ENCODE measurements at places on chromosomes 11 and 22.

DNA sequence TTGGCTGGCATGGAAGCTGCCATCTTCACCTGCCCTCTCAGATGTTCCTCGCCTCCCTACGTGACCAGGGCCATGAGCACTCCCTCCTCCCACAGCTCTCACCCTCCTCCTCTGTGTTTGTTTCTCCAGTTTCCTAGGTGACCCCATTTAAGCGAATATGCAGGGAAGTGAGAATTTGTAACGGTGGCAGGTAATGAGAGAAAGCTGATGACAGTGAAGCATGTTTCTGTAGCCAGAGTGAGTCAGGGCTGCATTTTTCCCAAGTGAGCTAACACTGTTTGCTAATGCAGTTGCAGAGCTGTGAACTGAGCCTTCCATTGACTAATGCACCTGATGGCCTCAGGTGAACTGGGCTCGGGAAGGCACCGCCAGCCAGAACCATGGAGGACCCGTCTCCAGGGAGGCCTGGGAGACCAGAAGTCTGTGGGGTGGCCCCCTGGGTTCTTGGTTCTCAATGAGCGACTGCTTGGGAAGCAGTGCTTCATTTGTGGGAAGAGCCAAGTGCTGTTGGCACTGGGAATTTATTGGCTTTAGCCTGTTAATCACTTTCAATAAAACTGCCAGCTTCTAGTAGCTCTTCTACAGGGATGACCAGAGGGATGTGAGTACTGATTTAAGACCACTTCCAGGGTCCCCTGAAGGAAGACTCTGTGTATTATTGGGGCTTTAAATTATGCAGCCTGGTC lies 64.5 kb downstream of the BARX2 start:
- no peak for DNase-seq

- no peak for DNase-seq
Measured at GRCh38 chr11:113563766-113564526, 88.7 kb upstream of the DRD2 start.

- no peak for DNase-seq
Measured at GRCh38 chr11:196786-197731, 4.2 kb downstream of the SCGB1C1 start.

DNA sequence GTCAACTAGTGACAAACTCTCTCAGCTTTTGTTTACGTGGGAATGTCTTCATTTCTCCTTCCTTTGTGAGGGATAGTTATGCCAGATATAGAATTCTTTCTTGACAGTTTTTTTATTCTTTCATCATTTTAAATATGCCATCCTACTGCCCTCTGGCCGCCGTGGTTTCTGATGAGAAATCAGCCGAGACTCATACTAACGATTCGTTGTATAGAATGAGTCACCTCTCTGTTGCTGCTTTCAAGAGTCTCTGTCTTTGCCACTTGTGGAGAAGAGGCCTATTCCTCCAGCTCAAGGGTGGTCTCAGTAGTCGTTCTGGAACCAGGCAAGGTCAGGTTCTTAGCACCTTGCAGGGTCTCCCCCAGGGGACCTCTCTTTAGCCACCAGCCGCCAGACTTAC lies 8.0 kb downstream of the MYO7A start:
- DNase-seq, result no peak

DNA sequence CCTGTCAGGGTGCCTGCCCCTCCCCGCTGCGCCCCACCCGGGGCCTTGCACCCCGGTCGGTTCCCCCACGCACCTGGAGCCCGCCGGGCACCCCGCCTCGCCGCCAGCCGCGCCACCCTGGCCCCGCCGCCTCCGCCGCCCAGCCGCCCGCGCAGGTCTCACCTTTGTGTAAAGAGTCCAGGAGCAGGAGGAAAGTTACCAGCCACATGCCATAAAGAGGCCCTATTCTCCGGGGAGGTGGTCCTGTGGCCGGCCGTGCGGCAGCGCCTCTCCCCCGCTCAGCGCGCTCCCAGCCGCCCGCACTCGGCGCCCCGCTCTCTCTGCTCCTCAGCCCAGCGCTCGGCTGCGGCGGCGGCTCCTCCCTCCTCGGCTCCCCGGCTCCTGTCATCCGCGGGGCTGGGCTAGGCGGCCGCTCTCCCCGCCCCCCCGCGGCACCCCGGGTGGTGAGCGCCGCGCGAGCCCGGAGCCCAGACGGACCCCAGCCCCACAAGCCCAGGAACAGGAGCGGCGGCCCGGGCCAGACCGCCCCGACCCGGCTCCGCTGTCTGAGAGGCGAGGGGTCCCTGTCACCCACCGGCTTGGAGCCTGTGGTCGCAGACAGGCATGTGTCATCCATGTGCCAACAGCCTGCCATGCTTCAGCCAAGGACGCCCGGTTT lies at the start of gene DSCAML1:
TSS of gene DSCAML1 (minus strand) at position 345 of the 658 bp plus-strand sequence. CDS start at position 208, 137 bp downstream.
- no peak for DNase-seq

DNA sequence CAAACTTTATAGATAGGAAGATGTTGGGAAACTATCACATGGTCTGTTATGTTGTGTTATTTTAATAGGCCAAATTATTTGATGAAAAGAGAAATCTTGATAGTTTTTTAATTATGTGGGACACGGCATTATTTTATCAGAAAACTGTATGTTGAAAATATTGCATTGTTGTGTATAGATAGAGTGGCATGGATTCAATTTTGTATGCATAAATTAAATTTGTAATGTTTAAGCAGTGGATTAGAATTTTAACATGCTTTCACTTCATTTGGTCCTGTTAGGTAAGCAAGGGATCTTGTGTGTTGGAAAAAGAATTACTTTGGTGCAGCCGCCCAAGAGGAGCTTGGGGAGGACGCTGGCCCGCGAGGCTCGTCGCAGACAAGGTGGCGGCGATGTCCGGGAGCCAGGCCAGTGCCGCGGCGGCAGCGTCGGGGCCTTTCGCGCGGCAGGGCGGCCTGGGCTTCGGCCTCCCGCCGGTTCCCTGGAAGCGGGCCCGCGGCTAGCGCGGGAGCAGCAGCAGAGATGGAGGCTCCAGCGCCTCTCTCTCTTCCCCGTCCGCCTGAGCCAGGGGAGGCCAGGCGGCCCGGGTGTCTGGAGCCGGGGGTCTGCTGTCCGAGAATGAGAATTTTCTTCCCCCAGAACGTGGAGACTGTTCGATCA lies 82.7 kb downstream of the GGT1 start:
- DNase-seq, result no peak

All from activated CD8-positive, alpha-beta memory T cell treated with anti-CD3 and anti-CD28 coated beads for 1 hour (primary cell).